Fibroblast of the aortic adventitia (primary cell): ENCODE measurements at places on chromosomes 1 and 21. TPM values are rescaled to one million over a fixed set of nuclear protein-coding genes. Genes with fewer than 3 reads are reported as not detected.

The REG4 gene
- not detected in 2 replicates for total RNA-seq

The RAB42 gene
- 1.6 and 3.4 TPM in 2 replicates for total RNA-seq

The CFHR4 gene
- under 0.01 TPM in 1 of 2 replicates, not detected in the other for total RNA-seq

The GBP6 gene
- total RNA-seq = not detected in 2 replicates

The LDLRAD1 gene
- not detected in 2 replicates for total RNA-seq

The ZNF648 gene
- not detected in 2 replicates for total RNA-seq

The NBPF20 gene
- total RNA-seq = 1.8 and 2.1 TPM in 2 replicates
